ENCODE measurements at places on chromosomes 3 and 15.

GRCh38 chr15:91890614-91891013, 37.1 kb downstream of the SLCO3A1 start:
- no peak overlapping the region for H3K4me3 ChIP-seq
- no peak for DNase-seq
- H3K27ac ChIP-seq = no peak overlapping the region
- H3K27me3 ChIP-seq = no peaks in the 10 kb centered on the region
- H3K4me1 ChIP-seq = no peaks in the 10 kb centered on the region

- DNase-seq = peak; percentile 18
- H3K4me3 ChIP-seq = no peak overlapping the region
- no peaks in the 10 kb centered on the region for H3K27me3 ChIP-seq
- H3K27ac ChIP-seq = peak overlapping the region; percentile 3
- no peaks in the 10 kb centered on the region for H3K36me3 ChIP-seq
- H3K4me1 ChIP-seq = no peaks in the 10 kb centered on the region
Measured at GRCh38 chr3:27521179-27521871, 37.1 kb upstream of the SLC4A7 start.

- H3K4me1 ChIP-seq = no peaks in the 10 kb centered on the region
- no peaks in the 10 kb centered on the region for H3K27me3 ChIP-seq
- no peak overlapping the region for H3K27ac ChIP-seq
Measured at GRCh38 chr3:23319366-23320312, 116.5 kb downstream of the UBE2E2 start.

GRCh38 chr3:80215191-80215590, 447.4 kb upstream of the ROBO1 start:
- no peaks in the 10 kb centered on the region for H3K27me3 ChIP-seq
- no peaks in the 10 kb centered on the region for H3K4me1 ChIP-seq
- no peak overlapping the region for H3K4me3 ChIP-seq
- H3K27ac ChIP-seq = no peak overlapping the region

DNA sequence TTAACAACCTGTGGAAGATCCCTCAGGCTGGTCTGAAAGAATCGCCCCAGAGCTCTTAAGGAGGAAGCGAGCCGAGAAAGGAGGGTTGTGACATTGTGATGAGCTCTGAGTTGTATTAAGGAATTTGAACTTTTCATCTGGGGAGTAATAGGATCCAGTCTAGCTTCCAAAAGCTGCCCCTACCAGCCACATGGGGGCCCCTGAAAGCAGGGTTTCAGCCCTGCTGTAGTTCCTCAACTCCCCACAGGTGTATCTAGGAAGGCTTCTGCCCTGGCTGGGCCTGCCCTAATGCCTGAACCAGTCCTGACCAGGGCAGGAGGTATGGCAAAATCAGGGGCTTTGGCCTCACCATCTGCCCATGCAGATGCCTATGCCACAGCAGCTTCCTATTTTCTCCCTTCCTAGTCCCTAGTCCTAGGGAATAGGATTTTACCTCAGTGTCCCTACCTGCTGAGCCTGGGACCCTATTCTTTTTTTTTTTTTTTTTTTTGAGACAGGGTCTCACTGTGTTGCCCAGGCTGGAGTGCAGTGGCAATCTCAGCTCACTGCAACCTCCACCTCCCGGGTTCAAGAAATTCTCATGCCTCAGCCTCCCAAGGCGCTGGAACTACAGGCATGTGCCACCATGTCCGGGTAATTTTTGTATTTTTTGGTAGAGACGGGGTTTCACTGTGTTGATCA, 5.0 kb upstream of the AP3S2 start:
- no peak overlapping the region for H3K4me3 ChIP-seq
- peak; percentile 61 for DNase-seq
- H3K4me1 ChIP-seq = no peaks in the 10 kb centered on the region
- no peaks in the 10 kb centered on the region for H3K27me3 ChIP-seq
- H3K36me3 ChIP-seq = peaks cover 6% of the 10 kb centered on the region

DNA sequence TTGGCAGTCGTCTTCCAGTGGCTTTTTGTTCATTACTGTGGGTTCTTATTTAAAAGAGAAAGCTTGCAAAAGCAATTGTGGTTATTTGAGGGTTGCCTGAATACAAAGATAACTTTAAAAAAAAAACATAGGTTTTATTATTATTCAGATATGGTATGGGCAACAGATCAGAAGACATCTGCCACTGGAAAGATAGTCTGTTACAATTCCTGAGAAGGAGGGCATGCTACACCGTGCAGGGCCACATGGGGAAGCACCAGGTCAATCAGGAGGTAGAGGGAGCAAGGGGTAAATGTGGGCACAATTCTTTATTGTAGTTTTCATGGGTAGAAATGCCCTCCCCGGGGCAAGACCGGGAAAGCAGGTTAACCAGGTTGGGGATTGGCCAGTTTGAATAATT, 46.5 kb downstream of the BBS4 start:
- no peak overlapping the region for H3K27ac ChIP-seq
- H3K4me3 ChIP-seq = no peak overlapping the region
- peaks cover 29% of the 10 kb centered on the region for H3K36me3 ChIP-seq
- no peaks in the 10 kb centered on the region for H3K4me1 ChIP-seq
- no peak for DNase-seq
- H3K27me3 ChIP-seq = no peaks in the 10 kb centered on the region

DNA sequence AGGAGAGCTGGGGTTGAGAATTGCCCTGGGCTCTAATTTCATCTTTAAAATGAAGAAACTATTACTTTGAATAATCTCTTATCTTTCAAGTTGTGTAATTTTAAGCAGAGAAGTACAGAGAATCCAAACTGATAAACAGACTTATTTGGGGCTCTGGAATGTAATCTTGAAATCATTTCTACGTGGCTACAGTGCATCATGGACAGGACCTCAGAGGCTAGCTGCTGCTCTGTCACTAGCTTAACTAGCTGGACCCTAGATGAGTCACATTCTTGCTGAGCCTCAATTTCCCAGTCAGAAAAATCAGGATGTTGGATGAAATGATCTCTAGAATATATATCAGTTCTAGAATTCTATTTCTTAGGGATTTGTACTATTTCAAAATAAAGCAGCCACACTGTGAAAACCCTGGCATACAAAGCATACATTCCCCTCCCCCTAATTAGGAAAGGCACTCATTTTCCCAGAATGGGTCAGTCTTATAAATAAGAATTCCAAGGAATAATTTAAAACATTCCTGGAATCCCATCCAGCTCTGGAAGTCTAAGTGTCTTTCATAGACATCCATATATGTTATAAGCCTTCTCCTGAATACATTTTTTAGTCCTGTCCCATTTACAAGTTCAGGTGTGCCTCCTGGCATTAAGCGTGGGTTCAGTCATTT, 47.2 kb downstream of the RASGRP1 start:
- H3K27ac ChIP-seq = no peak overlapping the region
- H3K4me1 ChIP-seq = no peaks in the 10 kb centered on the region
- H3K4me3 ChIP-seq = no peak overlapping the region
- DNase-seq = no peak

Data from small intestine (tissue), 16 donors.